Epithelial cell of prostate (primary cell): ENCODE measurements at places on chromosomes 7 and 10.

DNA sequence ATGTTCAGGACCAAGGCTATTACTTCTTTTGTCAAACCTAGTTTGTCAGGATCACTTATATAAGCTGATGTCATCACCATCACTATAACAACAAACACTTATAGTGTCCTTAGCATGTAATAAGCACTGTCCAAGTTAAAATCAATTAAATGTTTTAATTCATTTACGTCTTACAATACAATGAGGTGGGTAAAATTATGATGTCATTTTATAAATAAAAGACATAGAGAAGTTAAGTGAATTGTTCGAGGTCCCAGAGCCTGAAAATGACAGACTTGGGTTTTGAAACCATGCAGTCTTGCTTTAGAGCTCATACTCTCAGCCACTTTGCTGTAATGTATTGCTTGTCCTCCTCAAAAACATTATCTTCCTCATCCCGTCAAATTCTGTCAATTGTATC, 48.3 kb downstream of the SLC13A1 start:
- no peak for DNase-seq

GRCh38 chr7:97011536-97012364, 6.4 kb downstream of the DLX6 start:
- no peak for DNase-seq

GRCh38 chr7:50274361-50274760, 30.2 kb upstream of the IKZF1 start:
- no peak for DNase-seq

GRCh38 chr10:120285408-120285807, 171.6 kb upstream of the PLPP4 start:
- no peak for DNase-seq

DNA sequence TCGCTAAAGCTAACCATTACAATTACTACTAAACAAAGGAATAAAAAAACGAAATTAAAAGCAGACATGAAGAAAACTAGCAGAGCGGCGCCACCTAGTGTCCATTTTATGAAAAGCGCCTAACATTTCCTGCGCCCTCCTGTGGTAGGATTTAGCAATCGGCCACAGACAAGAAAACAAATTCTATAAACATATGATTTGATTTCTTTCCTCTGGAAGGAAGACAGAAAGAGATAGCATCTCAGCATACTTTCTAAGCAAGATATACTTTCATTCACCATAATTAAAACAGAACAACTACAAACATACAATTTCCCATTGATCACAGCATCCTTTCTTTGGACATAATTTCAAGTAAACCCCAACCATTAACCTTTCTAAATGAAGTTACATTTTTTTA, 337.7 kb upstream of the NPVF start:
- peak; percentile 5 for DNase-seq

DNA sequence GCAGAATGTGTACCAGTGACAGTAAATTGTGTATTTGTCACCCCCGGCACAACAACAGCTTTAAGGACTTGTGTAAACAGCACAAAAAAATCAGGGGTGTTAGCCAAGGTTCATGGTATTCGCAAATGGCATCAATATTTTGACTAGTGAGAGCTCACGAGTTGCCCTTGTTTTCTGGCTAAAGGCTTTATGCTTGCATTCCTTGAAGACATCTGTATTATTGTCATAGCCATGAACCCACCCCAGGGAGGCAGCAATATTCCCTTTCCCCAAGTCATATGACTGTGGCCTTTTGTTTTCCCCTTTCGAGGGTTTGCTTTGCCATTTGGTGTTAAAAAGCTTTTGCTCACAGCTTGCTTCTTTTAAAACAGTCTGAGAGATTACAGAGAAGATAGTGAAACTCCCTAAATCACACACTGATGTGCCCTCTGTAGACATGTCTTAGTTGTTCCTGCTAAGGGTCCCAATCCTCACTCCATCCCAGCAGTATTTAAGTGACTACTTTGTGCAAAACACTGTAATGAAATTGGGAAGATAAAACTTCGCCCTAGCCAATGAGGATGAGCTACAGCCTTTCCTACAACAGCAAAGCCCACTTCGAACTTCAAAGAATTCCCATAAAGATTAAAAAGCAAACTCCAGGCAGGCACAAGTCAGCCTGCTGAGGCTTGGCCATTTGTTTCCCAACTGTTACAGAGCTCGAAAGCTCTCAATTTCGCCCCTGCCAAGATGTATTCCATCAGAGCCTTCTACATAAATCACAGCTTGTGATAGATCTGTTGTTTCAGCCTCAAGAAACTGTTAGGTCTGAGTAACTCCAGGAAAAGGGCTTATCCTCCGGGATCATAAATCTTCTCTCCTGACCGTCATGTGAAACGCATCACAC, 172.3 kb downstream of the ADAM12 start:
- DNase-seq, result no peak

- no peak for DNase-seq
Observed at GRCh38 chr10:53463539-53463938, 691.0 kb upstream of the MBL2 start.

- DNase-seq, result no peak
Observed at GRCh38 chr10:51788273-51788672, 88.9 kb upstream of the CSTF2T start.

DNA sequence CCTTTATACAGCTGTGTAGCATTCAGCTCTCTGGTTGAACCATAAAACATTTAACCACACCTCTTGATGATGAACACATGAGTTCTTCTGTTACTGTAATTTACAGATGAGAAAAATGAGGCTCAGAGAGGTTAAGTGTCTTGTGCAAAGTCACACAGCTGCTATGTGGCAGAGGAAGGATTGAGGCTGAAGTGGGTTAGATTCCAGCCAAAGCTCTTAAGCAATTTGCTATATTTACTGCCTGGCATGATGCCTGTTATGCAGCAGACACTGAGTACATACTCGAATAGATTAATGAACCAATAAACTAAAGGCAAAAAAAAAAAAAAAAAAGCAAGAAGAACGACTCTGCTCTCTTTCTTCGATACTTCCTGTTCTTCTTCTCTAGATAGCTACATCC, 35.7 kb downstream of the GFRA1 start:
- no peak for DNase-seq

GRCh38 chr10:34135515-34135914, 679.6 kb downstream of the PARD3 start:
- no peak for DNase-seq

DNA sequence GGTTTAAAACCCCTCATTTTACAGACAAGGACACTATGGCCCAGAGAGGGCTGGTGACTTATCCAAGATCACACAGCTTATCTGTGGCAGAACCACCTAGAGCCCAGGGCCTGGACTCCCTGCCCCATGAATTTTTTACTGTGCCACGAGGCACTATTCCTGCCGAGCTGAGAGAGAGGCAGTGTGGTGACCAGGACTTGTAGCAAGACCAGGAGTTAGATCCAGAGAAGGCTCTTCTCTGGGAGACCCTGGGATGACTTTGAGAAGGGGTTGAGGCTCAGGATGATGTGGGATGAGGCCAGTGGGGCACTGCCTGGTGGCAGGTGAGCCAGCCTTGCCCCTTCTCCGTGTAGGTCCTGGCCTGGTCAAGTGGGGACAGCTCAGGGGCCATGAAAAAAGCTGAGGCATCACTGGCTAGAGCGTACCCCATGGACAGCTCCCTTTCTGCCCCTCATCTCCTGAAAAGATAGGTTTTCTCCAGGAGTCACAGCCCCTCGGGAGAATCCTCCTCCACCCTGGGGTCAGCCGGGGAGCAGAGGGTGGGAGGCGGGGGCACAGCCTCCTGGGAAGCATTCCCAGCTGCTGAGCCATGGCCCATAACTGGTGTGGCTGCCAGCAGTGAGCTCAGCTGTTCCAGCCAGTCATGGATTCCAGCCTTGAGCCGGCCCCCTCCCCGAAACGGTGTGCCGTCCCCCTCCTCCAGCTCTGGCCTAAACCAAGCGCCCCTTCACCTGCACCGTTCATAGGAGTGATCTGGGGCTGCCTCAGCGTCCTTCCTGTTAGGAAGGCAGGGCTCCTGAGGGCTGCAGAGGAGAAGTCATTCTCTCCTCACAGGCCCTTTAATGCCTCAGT, 5.8 kb downstream of the FLNC start:
- DNase-seq, result no peak

GRCh38 chr10:60367901-60368300, 21.8 kb downstream of the ANK3 start:
- no peak for DNase-seq

DNA sequence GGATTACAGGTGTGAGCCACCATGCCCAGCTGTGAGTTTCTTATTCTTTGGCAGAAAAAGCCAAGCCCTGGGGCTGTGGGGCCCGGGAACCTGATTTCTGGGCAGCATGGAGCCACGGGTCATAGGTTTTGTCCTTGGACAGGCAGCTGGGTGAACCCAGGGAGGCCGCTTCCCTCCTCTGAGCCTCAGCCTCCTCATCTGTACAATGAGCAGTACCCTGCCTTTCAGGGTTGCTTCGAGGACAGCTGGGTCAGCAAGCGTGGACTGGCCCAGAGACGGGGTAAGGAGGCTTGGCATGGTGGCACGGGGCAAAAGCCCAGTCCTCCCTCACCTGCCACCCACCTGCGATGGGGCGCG, 84.1 kb upstream of the GNA12 start:
- DNase-seq, result no peak

DNA sequence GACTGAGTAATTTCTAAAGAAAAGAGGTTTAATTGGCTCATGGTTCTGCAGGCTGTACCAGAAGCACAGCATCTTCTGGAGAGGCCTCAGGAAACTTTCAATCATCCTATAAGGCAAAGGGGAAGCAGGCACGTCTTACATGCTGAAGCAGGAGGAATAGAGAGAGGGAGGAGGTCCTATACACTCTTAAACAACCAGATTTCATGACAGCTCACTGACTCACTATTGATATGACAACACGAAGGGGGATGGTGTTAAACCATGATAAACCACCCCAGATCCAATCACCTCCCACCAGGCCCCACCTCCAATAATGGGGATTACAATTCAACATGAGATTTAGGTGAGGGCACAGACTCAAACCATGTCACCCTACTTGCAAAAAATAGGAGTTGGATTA, 201.5 kb downstream of the CDK14 start:
- no peak for DNase-seq

DNA sequence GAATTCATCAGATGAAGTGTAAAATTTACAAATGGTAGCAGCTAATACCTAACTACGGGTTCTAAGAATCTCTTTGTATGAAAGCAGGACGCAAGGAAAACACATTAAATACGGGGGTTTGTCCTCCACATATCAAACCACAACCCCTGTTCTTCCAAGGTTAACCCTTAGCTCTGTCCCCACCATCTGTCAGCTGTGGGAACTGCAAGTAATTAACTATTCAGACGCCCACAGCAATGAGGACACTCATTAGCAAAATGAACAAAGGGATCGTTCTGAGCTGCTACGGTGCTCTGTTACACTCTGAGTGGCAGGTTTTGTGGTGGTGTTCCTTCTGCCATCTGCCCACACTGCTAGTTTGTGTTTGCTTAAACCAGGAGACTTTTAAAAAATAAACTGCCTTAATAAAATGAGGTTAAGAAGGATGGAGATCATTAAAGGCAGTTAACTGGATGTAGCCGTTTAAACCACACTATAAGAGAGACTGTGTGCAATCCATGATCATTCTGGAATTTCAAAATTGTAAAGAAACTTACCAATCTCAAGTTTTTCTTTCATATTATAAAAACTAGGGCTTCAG, 51.4 kb downstream of the C10orf67 start:
- DNase-seq, result no peak

GRCh38 chr7:36486336-36486735, 96.7 kb downstream of the ANLN start:
- DNase-seq, result no peak

GRCh38 chr7:81170291-81170690, 251.4 kb upstream of the SEMA3C start:
- DNase-seq, result no peak

DNA sequence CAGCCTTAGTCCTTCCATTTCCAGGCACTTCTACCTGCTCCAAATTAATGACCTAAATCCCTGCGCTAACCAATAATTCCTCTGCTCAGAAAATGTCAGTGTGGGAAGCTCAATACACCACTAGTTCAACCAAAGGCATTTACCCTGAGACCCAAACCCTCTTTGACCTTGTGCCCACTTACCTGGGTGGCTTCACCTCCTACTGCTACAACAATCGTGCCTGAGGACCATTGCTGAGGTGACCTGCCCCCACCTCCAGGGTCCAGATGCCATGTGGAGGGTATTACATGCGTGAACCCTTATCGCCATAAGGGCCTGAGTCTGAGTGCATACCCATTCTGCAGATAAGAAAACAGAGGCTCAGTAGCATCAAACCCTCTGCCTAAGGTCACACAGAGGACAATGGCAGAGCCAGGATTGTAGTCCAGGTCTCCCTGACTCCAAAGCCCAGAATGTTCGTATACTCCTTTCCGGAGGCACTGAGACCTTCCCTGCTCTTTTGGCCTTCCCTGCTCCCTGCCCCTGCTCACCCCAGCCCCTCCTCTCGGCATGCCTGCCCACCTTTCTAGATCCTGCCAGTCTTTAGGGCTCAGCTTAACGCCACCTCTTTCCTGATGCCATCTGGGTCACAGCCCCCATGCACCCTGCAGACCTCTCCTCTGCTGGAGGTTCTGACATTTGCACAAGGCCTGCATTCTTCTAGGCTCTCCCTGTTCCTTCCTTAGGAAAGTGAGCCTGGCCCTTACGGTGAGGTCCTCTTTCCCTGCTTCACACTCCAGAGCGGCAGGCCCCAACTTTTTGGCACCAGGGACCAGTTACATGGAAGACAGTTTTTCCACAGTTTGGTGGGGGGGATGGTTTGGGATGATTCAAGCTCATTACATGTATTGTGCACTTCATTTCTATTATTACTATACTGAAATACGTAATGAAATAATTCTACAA, 94.9 kb downstream of the CHST15 start:
- no peak for DNase-seq
